HT1080 (cell line): ENCODE measurements at places on chromosomes 5 and 9. TPM values are rescaled to one million over a fixed set of nuclear protein-coding genes. Genes with fewer than 3 reads are reported as not detected.

The ZNG1C gene
- total RNA-seq: 29.5 and 67.2 TPM in 2 replicates

The TMEM252 gene
- not detected in 2 replicates for total RNA-seq

The ENG gene
- total RNA-seq: 23.0 and 34.1 TPM in 2 replicates

- DNase-seq: no peak
Measured at GRCh38 chr5:147180751-147181150, 54.1 kb upstream of the STK32A start.

DNA sequence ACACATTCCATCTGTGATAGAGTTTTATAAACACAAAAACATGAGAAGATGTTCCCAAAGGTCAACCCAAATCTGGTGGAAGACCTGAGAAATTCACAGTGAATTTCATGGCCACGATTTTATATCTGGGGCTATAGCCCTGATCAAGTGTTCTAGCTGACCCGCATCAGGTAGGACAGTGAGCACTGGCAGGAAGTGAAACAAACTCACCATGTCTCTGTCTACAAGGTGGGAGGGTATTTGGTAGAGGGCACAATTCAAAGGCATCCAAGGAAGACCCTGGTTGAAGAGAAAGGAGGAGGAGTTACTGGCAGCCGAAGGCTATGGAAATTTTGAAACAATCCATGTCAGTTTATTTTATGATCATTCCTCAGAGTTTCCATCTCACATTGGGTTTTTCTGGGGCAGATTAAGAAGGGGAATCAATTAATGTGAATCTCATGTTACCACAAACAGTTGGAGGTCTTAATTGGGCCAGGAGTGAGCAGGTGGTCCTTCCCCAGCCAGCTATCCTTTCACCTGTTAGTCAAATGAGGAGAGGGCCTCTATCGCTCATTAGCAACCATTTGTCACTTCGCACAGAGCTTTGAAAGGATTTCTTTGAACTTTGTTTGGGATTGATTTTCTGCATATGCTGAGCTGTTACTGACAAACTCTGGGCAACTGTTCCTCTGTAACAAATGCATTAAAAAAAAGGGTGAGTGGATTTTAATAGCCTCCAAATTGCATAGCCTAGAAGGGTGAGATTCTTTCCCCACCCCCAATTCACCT is 612.0 kb upstream of the CLINT1 start:
- DNase-seq: no peak

GRCh38 chr9:13481274-13481673 is 201.8 kb upstream of the MPDZ start:
- no peak for DNase-seq

DNA sequence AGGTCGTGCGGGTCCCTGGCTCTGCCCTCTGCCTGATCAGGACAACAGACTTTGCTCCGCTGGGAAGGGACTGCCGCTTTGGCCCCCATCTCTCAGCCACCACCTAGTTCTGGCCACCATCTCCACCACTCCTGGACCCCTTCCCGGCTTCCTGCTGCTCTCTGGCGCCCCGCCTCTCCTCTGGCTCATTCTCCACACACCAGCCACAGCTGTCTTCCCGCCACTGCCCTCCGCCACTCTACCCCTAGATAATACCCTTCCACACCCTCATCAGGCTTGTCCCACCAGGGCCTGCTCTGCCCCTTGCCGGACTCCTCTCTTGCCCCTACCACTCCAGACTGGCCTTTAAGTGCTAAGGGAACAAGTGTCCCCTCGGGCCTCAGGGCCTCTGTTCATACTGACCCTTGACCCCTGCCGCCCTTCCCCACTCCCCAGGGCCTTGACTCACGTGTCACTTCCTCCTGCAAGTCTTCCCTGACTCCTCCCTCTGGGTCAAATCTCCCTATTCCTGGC is 3.0 kb upstream of the CDX1 start:
- DNase-seq: no peak

DNA sequence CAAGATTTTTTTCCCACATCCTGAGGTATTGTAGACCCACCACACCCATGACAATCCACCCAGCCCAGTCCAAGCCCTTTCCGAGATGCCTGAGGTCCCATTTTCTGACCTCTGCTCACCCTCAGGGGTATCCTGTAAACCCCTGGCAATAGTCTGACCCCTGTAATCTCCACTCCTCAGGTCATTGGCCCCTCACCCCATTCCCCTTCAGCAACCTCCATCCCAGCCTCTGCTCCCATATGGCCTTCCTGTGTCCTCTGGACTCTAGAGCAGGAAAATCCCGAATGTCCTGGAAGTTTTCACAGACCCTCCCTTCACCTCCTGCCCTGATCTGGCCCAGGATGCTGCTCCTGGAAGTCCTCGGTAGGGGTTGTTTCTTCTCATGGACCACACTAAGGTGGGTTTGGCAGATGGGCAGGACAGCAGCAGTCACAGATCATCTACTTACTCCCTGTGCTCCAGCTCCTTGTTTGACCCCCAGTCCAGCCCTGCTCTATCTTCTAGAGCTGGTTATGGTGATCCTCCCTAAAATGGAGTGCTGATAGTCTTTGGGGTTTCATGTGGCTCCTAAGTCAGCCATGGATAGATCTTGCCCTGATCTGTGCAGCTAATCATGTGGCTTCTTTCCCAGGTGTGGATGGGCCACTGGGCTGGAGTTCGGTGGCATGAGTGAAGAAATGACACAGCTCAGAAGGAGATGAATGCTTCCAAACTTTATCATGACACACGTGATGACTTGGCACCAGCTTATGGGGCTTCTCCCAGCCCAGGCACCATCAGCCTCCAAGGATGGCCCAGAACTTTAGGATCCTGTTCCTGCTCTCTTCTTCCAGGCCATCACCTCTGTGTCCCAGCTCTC is 12.0 kb upstream of the ACSL6 start:
- no peak for DNase-seq
